ENCODE measurements at places on chromosomes 5 and 9.
A peak's percentile ranks its signal among the peaks of the same experiment; 100 is the strongest.

DNA sequence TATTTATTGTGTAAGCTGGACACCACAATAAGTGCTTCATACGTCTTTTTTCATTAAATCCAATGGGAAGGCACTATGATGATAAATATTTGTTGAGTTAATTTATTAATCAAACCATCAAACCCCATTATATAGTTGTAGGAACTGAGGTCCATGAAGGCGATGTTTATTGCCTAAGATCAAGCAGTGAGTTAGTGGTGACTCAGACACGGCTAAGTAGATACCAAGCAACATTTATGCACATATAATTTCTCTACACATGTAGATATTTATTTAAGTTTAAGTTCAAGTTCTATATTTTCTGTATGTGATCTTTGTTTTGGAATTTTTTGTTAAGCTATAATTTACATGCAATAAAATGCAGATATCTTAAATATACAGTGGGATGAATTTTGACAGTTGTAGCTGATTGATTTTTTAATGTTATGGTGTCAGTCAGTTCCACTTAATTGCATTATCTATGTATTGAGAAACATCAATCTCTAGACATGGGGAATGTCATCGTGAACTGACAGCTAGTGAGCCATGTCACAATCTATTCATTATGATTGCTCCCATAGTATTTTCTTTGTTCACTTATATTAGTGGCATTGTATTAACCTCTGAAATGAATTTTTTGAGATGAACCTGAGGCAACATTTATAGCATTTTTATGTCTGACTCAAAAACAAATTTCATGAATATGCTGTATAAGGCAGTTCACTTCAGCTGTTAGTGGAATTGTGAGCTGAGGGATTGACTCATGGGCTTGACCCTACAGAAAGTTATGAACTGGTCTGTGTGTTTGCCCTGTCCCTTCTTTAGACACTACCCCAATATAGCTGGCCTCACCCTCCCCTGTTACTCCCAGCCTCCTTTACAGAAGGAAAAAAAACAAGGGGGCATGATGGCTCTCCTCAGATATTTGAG, 11.9 kb upstream of the GARNL3 start:
- no peak for DNase-seq

DNA sequence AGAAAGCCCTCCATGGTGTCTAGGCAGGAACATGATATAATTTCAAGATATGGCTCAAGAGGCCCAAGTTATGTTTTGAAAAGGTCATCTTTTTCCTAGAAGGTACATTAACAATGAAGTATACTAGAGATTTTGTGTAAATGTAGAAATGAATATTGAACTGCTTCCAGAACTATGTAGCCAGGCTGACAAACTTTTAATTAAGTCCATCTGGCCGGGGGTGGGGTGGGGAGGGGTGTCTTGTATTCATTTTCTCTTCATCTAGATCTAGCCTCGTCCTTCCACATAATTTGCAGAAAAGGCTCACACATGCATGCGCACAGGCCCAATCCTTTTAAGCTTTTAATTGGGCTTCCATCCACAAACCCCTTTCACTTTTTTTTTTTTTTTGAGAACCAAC, 323.3 kb downstream of the ARL15 start:
- DNase-seq = no peak

GRCh38 chr5:139796061-139796806, 626 bp downstream of the PSD2 start:
- no peak for DNase-seq

DNA sequence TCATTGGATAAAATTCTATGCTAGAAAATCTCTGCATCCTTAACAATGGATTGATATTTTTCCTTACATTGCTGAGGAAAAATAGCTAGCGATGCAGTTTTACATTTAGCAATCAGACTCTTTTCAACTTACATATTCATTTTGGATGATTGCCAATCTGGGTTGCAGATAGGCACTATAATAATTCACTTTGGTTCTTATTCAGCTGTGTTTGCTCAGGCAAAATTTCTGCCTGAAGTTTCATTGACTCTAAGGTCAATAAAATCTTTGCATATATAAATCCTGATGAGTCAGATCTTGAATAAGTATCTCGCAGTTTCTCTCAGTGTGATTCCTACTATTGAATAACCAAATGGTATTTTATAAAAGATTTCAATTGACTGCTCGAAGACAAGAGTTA, 1105.8 kb downstream of the CDH18 start:
- DNase-seq = no peak

DNA sequence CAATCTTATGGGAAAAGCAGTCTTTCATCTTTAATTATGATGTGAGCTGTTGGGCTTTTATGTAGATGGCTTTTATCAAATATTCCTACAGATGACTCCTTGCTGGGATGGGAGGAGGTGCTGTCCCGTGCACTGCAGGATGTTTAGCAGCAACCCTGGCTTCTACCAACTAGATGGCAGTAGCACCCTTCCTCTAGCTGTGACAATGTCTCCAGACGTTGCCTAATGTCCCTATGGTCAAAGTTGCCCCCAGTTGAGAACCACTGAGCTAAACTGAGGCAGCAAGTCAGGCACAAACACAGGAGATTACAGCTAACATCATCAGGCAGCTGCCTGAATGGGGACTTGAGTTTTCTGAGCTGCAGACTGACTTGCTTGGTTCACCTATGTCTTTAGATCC, 401.9 kb upstream of the PDE4D start:
- no peak for DNase-seq

DNA sequence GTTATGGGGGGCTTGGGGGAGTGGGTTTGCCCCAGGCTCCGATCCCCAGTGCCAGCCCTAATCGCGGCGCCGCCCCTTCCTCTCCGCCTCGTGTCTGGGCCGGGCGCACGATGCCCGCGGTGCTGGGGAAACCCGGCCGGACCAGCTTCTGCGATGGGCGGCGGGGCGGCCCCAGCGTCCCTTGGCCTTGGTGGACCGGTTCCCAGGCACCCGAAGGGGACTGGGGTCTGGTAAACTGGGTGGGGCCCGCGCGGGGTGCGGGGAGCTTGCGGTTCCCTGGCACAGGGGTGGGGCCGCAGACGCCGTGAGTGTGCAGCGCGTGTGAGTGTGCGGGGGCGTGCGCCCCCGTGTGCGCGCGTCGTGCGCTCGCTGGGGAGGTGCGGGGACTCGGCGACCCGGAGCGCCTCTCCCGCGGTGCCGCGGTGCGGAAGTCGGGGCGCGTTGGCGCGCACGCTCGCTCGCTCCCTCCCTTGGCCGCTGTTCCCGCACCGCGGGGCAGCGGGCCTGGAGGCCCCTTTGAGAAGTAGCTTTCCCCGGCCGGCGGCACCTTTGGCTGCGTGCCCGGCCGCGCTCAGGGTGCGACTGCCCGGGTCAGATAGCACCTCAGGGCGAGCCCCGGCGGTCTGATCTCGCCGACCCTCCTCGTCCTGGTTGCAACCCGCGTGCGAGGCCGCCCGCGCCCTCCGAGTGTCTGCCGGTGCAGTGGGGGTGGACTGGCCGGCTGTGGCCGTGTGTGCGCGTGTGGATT, 568 bp downstream of the MACIR start:
- DNase-seq = peak; percentile 81

DNA sequence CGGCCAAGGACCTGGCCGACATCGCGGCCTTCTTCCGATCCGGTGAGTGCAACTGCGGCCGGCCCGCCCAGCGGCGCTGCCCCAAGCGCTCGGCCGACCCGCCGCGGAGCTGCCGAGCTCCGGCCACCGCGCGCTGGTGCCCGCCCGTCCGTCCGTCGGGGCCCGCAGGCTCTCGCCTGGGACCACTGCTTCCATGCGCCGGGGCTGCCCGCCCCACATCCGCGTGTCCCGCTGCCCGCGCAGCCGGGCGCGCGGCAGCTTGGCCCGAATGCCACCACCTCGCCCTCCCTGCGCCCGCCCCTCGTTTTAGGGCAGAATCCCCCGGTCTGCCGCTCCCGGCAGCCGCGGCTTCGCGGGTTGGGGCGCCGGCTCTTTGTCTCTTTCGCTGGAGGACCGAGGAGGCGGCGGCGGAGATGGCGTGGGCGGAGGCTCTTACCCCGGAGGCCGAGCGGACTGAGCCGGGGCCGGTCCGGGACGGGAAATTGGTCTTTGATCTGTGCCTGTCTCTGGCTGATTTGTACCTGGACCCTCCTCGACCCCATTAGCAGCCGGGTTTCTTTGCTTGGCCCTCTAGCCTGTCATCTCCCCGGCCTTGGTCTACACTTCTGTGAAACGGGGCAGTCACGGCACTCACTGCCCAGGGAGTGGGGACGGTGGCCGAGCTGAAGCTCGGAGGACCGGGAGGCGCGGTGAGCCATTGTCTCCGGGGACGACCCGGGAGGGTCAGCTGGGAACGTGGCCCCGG, 871 bp downstream of the TRIO start:
- DNase-seq = no peak

GRCh38 chr9:2764353-2764752, 47.0 kb downstream of the KCNV2 start:
- DNase-seq = no peak

Measured in C1 segment of cervical spinal cord (tissue), 14 donors.